Hematopoietic multipotent progenitor cell treated with erythropoietin and hydrocortisone succinate and interleukin-3 and kit ligand, for 8 days (in vitro differentiated cells): ENCODE measurements at places on chromosomes 3 and 15.

DNA sequence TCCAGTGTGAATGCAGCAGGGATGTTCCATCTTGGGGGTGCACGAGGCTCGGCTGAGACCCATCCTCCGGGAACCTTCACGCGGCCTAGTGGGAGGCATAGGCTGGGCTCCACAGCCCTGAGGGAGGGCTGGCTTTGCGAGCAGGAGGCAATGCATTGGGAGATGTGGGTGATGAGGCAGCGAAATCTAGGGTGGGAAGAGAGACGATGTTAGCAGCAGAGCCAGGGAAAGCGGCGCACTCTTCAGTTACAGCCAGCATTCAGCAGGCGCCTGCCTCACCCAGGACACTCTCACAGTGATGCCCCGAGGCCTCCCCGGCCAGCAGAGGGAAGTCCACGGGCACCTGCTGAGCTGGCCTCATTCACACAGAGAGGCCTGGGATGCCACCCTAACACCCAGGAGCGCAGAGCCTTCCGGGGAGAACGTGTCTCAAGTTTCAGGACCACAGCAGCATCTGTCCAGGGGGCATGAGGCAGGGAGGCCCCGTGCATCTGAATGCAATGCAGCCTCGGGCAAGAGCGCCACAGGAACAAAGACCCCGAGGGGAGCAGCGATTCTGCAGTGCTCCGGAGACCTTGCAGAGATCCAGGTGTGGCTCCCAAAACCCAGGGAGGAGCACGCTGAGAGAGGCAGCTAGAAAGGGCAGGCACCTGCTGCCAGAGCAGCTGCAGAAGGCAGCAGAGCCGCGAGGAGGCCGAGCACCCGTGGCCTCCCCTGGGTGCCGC, 102.4 kb downstream of the NUP210 start:
- DNase-seq, result no peak

- DNase-seq, result no peak
Observed at GRCh38 chr15:60704129-60704528, 225.2 kb upstream of the ICE2 start.

DNA sequence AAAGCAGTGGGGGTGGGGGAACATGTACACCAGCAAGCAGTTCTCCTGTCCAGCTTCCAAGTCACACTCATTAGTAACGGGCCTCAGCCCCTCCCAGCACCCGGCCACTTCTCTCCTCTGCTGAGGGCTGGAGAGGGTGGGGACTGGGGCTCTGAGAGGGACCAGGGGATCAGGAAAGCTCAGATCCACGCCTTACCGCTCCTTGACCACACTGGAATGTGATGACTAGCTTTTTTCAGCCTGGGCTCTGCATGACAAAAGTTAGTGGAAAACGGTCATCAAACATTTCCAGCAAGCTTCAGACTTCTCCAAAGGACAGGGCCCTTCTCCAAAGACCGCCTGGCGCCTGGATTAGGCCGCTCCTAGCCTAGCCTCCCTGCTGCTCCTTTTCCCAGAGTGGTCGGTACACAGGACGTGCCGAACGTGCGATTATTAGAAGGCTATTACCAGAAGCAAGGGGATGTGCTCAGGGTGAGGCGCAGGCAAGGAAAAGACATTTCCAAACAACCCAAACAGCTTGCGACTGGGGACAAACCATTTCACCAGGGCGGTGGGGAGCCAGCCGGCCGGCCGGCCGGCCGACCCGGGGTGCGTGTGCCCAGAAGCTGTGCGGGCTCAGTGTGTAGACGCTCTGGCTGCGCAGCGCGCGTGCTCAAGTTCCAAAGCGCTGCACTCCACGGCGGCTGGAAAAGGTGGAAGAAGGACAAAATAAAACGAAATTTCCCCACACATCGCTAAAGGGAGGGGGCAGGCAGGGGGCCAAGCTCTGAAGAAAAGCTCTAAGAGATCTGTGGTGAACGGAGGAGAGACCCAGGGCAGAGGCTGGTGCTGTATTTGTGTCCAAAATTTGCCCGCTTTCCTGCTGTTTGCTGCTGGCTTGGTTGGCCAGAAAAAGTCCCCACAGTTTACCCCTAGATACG, 51.0 kb upstream of the SSR3 start:
- DNase-seq, result peak; percentile 30

- no peak for DNase-seq
Observed at GRCh38 chr3:89087851-89088250, 19.6 kb upstream of the EPHA3 start.

GRCh38 chr15:68764090-68764489, 56.6 kb downstream of the ANP32A start:
- no peak for DNase-seq

GRCh38 chr15:34436126-34436955, 1.3 kb downstream of the GOLGA8A start:
- peak; percentile 29 for DNase-seq

DNA sequence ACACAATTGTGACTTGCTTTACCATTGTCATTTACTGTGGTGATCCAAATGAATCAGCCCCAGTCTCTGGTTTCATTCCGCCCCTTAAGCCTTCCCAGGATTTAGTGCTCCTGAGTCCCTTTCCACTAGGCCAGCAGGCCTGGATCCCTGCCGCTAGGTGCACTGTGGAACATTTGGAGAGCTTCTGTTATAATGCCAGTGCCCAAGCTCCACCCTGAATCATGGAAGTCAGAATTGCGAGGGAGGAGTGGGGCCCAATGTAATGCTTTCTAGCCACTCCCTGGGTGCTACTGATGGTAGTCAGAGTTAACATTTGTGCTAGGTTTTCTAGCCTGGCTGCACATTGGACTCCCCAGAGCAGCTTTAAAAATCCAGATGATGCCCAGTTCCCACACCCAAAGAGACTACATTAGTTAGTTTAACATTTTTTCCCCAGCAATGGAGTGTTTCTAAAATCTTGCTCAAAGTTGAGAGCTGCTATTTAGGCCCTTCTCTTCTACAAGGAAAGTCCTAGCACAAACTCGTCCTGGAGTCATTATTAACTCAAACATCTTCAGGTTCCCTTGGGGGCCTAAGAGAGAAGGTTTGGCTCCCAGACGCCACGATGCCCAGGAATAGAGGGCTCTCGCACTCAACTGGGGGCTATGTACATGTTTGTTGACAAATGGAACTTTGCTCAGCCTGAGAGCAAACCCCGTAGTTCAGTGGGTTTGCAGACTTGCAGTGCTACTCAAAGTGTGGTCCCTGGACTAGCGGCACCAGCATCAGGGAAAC, 366.7 kb upstream of the PROK2 start:
- no peak for DNase-seq

- no peak for DNase-seq
Observed at GRCh38 chr3:149215515-149215914, 6.1 kb downstream of the CP start.

DNA sequence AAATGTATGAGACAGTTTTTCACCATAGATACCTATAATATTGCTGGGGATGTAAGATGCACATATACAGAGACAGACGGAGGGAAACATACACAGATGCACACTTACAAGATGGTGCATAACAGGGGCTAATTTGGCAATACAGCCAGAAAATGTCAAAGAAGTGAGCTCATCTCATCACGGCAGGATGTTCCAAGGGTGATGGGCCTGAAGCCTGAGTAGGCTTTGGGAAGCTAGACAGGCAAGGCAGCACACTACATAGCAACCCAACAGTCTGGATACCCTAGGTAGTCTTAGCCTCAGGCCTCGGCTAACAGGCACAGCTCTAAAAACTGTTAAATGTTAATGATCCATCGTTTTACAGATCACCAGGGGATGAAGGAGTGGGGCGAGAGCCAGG, 148.5 kb downstream of the OSBPL10 start:
- DNase-seq, result no peak

DNA sequence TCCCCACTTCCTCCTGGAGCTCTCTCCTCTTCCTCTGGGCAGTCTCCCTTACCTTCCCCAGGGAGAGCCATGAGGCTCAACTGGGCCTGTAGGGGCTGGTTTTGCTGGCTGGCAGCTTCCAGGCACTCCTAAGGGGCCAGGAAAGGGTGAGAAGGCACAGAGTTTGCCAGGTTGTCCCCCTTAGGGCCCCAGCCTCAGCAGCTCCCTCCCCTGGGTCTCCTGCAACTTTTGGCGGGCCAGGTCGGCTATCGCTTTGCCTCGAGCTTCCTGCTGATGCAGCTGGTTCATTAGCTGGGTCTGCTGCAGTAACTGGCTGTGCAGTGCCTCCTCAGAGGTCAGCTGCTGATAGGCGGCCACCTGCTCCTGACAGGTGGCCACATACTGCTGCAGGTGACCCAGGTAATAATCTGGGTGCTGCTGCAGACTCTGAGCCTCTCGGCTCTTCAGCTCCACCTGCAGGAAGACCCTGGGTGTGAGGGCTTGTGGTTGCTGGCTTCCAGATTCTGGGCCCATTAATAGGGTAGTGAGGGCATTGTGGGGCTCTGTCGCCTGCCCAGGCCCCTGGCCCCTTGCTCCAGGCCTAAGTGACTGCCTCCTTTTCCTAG, 29.7 kb upstream of the OR4F6 start:
- DNase-seq, result peak; percentile 16

DNA sequence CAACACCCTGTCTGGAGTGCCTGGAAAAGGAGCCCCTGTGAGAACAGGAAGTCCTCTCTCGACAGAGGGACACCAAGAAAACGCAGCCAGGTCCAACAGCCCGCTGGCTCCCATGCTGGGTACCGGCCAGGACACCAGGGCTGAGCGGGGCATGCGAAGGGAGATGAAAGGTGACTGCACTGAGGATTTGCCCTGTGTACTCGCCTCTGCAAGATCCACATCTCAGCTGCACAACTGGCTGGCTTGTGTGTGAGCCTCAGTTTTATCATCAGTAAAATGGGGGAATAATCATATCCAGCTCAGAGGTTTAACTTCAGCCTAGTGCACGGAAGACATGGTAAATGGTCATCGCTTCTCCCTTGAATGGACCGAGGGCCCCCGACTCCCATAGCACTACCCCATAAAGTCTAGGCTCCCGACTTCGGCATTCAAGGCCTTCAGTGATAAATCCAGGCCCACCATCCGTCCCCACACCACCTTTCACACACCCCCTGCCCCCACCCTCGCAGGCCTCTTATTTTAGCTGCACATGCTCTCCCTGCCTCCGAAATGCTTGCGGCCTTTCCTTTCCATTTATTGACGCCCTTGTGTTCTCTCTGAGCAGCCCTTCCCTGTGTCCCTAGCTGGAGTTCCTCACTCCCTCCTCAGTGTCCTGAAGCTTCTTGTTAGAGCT, 15.8 kb downstream of the ISG20 start:
- no peak for DNase-seq

- DNase-seq, result no peak
Observed at GRCh38 chr3:59526999-59527398, 477.2 kb upstream of the CFAP20DC start.

GRCh38 chr3:45226206-45226915, at the start of gene TMEM158:
Gene TMEM158, minus strand, starts transcription at chr3:45226287. Its CDS starts 260 bp downstream, at chr3:45226027.
- peak; percentile 67 for DNase-seq

GRCh38 chr3:50607271-50608091, 4.1 kb downstream of the CISH start:
- DNase-seq, result no peak

DNA sequence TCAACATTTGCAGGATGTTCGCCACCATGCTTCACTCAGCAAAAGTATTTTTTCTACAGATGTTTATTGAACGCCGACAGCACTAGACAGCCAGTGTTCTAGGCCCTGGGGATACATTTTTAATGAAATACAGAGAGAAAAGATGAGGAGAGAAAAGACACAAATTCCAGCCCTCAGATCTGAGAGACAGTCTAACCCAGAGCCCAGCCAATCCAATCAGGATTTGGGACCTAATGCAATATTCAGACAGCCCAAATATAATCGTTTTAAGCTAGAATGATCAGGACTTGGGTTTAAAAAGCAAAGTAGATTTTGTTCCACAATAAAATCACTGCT, 174.8 kb downstream of the SLCO3A1 start:
- no peak for DNase-seq

GRCh38 chr3:46504789-46505188, 7.0 kb downstream of the RTP3 start:
- DNase-seq, result peak; percentile 81

DNA sequence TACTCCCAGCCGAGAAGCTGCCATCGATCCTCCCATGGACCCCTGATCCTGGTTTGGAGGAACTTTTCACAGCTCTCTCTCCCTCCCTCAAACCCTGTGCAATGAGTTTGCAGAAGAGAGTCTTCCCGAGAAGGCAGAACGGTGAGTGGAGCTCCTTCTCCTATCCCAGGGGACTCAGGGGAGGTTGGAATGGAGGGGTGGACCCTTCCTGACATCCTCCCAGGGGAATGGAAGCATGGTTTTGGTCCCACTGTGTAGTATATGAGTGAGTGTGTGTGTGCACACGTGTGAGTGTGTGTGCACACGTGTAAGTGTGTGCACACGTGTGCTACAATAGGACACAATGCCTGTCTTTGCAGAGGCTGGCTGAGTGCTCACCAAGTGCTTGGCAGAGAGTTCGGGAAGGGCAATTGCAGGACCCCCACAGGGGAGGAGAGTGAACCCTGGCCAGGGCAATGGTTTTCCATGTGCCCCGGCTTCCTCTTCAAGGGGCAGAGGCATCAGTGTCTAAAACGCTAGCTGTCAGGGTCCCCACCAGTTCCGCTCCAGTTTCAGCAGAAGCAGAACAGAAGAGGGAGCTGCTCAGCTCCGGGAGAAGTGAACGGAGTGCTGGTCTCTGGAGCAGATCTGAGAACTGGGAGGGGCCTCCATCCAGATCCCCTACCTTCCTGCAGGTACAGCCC, 13.8 kb upstream of the IL16 start:
- DNase-seq, result no peak

DNA sequence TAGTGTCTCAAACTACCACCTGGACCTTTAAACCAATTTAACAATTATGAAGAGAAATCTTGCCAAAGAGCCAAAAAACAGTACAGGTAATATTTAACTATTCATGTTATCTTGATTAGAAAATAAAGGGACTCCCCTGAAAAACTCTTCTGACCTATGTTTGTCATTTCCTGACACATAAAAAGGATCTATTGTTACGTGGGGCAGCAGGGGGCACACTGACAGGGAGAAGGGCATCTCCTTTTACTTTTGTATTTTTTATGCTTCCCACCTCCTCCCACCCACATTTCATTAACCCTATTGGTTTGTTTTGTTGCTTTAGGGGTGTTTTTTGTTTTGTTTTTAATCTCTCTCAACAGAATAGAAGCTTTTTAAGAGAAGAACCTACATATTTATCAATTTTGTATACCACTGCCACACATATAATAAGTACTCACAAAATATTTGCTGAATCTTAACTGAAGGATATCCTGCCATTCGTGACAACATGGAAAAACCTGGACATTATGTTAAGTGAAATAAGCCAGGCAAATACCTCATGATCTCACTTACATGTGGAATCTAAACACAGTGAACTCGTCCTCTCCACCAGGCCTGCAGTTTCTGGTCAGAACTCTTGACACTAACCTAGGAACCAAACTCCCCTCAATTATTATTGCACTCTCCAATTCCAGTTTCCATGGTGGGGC, 17.7 kb downstream of the STAG1 start:
- DNase-seq, result peak; percentile 38

- DNase-seq, result no peak
Observed at GRCh38 chr3:109210501-109210900, 74.0 kb downstream of the C3orf85 start.
